Stimulated activated CD8-positive, alpha-beta memory T cell treated with anti-CD3 and anti-CD28 coated beads, Interleukin-7, amount 100 ng/mL, for 48 hours (primary cell): ENCODE measurements at places on chromosomes 1 and 21.

DNA sequence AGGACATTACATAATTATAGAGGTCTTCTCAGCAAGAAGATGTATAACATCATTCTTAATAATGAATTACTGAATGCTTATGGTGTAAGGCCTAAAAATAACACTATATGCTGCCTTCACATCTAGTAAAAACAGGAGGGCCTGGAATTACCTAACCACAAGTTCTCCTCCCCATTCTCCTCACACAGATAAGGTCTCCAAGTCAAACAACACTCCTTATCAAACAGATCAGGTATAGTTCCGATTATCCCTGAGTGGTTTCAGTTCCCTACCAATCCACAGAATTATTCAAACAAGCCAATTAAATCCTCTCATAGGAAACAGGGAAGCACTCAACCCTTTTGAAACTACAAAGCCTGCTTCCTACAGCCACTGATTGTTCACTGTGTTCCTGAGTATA is 4.0 kb upstream of the AGBL4 start:
- DNase-seq: no peak

GRCh38 chr1:194055536-194055935 is 869.1 kb upstream of the B3GALT2 start:
- DNase-seq: no peak

DNA sequence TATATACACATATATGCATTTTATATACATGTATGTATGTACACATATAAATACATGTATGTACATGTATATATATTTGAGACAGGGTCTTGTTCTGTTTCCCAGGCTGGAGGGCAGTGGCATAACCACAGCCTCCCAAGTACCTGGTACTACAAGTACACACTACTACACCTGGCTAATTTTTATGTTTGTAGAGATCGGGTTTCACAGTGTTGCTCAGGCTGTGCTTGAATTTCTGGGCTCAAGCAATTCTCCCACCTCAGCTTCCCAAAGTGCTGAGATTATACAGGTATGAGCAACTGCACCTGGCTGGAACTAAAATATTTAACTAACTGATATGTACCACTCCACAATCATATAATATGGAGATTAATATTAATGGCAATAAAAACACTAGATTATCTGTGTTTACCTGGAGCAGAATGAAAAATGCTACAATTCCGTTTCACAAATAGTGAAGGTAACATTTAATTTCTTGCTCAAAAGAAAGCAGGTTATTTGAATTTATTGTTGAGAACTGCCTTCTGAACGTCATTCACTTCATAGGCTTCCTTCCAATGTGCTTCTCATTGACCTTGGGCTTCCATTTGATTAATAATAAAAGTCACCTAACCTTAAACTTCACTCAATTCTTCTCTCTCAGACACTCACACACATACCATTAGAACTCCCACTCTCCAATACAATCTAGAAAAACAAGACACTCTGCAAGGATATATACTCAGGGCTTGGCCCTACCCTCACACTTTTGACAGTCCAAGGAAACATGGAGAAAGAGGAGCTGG is 57.0 kb downstream of the PTGER3 start:
- no peak for DNase-seq

- DNase-seq: no peak
Observed at GRCh38 chr21:25343774-25344545, 263.3 kb downstream of the MRPL39 start.

GRCh38 chr1:13759072-13759471 is 59.1 kb downstream of the PRDM2 start:
- no peak for DNase-seq

DNA sequence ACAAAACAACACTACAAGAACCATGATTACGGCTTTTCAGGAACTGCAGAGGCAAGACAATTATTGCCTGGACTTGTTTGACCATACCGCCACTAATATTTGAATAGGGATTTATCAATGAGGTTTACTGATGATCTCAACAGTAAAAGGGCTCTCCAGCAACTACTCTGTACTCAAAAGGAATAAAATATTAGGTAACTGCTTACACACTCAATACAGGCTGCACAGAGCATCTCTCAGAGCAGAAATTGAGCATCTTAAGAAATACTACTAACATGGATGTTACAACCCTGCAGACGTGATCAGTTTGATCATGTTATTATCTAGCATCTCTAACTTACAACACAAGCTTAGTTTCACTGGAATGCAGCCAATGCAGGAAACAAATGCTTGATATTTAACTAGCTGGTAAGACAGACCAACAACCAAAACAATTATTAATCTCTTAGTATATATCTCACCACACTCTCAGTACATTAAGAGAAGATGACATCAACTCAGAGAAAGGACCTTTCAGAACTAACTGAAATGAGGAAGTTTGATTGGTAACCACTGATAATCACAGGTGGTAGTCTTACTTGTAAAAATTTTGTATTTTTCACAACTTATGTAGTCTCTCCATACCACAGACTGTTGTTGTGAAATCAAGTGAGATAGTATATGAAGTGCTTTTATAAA is 52.2 kb downstream of the PUM1 start:
- DNase-seq: no peak

DNA sequence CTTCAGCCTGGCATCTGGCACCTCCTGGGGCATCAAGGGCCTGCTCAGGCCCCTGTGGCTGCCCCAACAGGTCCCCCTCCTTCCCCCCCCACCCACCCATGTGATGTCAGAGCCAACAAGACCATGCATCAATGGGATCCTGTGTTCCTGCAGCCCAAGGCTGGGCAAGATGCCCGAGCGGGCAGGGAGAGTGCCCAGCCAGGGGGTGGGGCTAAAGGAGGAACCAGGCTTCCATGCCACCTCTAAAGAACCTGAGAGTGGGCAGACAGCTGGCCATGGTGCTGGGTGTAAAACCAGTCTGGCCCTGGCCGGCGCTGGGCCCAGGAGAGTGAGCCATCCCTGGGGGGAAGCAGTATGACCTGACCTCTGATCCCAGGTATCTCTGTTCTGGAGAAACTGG is 7.6 kb downstream of the COL16A1 start:
- no peak for DNase-seq
